ENCODE measurements at places on chromosomes 7 and 10. TPM values are rescaled to one million over a fixed set of nuclear protein-coding genes. Genes with fewer than 3 reads are reported as not detected.

- H3K4me3 ChIP-seq = no peak overlapping the region
- H3K36me3 ChIP-seq = no peaks in the 10 kb centered on the region
- DNase-seq = no peak
- no peaks in the 10 kb centered on the region for H3K4me1 ChIP-seq
- no peak overlapping the region for H3K27ac ChIP-seq
- no peaks in the 10 kb centered on the region for H3K27me3 ChIP-seq
These were observed 15.2 kb downstream of the CALML5 start for GRCh38 chr10:5484205-5484604.

GRCh38 chr7:155066417-155066950 is 3.6 kb upstream of the HTR5A start:
- no peak for DNase-seq
- no peaks in the 10 kb centered on the region for H3K36me3 ChIP-seq
- no peak overlapping the region for H3K4me3 ChIP-seq
- no peaks in the 10 kb centered on the region for H3K27me3 ChIP-seq
- H3K27ac ChIP-seq = no peak overlapping the region
- H3K4me1 ChIP-seq = no peaks in the 10 kb centered on the region

DNA sequence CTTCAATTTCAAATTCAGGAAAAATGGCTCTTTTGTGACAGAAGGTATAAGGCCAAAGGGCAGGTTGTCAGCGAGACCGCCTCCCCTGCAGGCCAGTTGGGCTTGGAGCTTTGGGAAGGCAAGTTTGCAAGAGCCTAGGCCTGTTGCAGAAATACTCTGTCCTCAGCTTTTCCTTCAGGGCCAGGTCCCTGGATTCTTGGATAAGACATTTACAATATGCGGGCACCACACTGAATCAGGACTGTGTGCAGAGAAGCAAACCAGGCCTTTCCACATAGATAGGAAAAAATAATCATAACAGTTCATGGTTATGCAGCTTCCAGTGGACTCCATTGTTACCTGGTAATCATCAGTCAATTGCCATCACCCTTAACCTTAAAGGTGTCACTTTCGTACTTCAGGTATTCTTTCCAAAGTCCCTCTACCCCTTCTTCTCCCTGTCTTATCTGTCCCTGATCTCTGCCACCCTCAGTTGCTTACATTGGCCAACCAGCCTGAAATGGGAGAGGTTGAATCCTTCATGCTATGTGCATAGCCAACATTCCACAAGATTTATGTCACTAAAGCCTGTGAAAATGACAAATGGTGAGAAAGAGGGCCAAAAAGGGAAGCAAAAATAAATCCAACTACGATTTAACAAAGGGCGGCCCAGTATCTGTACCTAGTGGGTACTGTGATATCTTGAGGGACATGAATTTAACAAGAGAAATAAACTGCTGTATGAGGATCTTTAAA is 304.5 kb upstream of the NFE2L3 start:
- H3K36me3 ChIP-seq = no peaks in the 10 kb centered on the region
- peak; percentile 93 for DNase-seq
- no peaks in the 10 kb centered on the region for H3K27me3 ChIP-seq
- H3K4me3 ChIP-seq = no peak overlapping the region

DNA sequence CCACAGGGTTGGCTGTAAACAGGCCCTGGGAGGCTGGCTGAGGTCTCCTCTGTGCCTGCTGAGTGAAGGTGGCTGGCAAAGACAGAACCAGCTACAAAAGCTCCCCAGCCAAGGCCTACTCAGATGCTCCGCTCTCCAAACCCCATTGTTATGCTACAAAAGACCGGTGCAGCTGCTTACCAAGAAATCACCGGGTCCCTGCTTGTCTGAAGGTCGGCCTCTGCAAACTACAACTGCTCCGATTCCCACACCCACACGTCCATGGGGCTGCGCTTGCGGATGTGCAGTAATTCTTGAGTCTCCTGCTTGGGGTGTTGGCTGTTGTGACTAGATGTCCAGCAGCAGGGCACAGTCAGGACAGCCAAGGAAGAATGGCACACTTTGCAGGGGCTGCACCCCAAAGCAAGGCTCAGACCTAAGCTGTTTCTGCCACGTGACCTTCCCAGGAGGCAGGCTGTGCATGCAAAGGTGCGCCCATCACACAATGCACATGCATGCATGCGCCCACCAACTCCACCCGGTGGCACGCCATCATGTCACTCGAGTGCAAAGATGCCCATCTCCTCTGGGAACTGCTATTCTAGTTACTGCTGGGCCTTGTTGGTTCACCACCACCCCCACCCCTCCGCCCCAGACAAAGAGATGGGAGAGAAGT is 97.8 kb downstream of the OAT start:
- no peaks in the 10 kb centered on the region for H3K4me1 ChIP-seq
- no peak overlapping the region for H3K4me3 ChIP-seq
- H3K27me3 ChIP-seq = no peaks in the 10 kb centered on the region
- no peak overlapping the region for H3K27ac ChIP-seq
- no peaks in the 10 kb centered on the region for H3K36me3 ChIP-seq
- no peak for DNase-seq

Gene SYT15
- 5.2 TPM for total RNA-seq

All from SJSA1 (cell line).